ENCODE measurements at places on chromosomes 4 and X. TPM values are rescaled to one million over a fixed set of nuclear protein-coding genes. Genes with fewer than 3 reads are reported as not detected.

P2RY10 gene
- total RNA-seq = 0.57 TPM

NIPAL1 gene
- 47.9 TPM for total RNA-seq

SORBS2 gene
- total RNA-seq = 77.4 TPM

ZNF81 gene
- 8.8 TPM for total RNA-seq

PGK1 gene
- 706 TPM for total RNA-seq

ADH5 gene
- total RNA-seq = 165 TPM

DNA sequence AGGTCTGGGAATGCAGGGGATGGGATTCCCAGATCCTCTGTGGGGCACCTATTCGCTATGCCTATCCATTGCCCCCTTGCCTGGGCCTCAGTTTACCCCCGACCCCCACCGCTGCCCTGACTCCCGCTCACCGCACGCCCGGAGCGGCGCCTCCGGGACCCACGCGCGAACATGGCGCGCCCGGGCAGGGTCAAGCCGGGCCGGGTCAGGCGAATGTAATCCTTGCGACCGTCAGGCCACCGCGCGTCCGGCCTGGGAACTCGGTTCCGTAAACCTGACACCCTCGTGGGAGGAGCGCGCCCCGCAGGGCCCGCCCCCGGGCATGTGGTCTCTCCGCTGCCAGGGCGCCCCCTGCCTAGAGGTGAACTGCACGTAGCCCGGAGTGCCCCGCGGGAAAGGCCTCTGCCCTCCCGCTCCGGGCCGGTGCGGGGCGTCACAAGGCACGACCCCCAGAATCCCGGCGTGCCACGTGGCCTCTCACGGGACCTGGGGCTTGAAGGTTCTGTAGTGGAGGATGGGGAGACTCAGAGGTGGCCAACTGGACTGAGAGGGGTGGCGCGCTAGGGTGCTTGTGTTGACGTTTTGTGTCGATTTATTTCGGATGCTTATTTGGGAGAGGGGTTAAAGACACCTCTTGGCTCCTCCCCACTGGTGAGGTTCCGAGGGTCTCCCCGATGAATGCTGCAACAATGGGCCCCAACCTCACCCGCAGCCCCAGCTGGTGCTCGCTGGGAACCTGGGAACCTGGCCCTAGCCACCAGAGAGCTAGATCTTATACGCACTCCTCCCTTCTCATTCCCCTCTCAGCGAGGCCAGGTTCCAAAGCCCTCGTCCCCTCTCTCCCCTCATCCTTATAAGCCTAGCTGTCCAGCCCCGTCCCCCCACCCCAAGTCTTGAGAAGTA, at the start of gene PRICKLE3:
TSS of gene PRICKLE3 (minus strand) at position 249 of the 903 bp plus-strand sequence. CDS start at position 173, 76 bp downstream.
- peak; percentile 89 for DNase-seq

DNA sequence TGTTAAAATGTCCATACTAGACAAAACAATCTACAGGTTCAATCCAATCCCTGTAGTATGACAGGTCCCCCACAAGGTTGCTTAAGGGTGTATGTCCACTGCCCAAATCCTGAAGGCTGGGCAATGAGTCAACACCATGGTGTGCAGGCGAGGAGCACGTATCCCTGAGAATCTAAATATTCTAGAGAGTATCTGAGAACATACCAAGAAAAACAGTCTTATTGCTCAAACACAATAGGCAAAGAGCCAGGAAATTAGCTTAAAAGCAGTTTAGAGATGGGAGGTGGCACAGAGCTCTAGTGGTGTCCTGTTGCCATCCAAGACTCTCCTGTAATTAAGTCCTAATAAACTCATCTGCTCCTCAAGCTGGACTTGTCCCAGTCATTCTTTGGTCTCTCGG, 37.0 kb downstream of the RCHY1 start:
- no peak for DNase-seq

- no peak for DNase-seq
Observed at GRCh38 chrX:11419102-11419501, 125.9 kb downstream of the AMELX start.

DNA sequence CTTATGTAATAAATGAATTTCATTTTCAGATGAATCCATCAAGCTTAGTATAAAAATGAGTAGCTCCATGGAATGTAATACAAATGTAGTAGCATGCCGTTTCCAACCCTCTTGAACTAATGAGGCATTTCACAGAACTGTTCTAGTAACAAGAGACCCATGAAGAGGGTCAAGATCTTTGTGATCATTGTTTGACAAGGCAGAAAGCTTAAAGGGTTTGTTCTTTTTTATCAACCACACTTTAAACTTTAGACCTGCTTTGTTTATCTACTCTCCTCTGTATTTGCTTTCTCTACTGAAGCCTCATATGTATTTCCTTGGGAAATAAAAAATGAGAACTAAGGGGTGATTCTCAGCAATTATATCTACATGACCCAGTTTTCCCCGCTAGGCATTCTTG, 513.9 kb downstream of the ARAP2 start:
- no peak for DNase-seq

GRCh38 chrX:19827088-19827487, 60.3 kb downstream of the SH3KBP1 start:
- no peak for DNase-seq

DNA sequence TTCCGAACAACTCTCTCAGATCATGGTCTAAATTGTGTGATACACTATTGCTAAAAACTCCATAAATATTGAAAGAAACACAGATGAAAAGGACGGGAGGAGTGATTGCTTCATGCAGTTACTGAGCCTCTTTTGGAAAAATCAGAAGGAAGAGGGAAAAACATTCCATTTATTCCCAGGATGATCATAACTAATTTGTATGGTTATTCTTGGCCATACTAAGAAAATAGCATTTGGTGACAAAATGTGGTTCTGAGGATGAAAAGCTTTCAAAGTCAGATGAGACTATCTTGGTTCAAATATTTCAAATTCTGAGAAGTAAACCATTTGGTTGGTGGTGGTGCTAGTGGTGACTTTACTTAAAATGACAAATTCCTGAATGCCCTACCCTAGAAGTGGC, 305.4 kb upstream of the LDB2 start:
- no peak for DNase-seq

GRCh38 chr4:4599481-4600275, 57.8 kb upstream of the STX18 start:
- DNase-seq = no peak

- DNase-seq = no peak
Observed at GRCh38 chr4:158873795-158874401, 105.1 kb downstream of the FNIP2 start.

DNA sequence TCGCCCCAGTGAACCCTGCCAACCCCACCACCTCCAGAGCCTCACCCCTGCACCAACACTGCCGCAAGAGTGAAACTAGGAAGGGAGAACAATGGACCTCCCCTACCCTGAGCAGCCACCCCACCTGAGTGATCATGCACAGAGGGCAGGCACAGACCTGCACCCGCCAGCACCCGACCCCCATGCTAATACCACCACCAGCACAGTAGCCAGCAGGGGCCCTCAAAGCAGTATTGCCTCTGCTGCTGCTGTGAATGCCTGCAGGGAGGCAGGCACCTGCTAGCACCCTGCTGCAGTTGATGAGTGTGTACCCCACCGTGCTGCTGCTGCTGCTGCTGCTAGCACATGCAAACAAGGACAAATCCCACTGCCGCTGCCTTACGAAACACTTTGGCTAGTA, 100.1 kb downstream of the RAB28 start:
- DNase-seq = no peak

DNA sequence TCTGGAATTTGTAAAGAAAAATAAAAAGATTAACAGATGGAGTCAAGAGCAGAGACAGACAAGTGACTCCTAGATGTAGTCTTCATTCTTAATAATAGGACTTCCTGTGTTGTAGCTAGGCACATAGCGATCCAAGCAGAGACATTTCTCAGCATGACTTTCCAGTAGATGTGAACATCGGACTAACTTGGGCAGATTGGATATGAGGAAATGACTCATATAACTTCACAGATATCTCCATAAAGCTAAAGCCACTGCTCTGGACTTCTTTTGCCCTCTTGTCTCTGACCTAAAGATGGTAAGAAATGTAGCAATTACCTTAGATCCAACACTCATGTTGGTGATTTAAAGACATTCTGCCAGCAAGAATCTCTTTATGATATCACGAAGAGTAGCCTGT, 131.7 kb downstream of the EPHA5 start:
- no peak for DNase-seq

DNA sequence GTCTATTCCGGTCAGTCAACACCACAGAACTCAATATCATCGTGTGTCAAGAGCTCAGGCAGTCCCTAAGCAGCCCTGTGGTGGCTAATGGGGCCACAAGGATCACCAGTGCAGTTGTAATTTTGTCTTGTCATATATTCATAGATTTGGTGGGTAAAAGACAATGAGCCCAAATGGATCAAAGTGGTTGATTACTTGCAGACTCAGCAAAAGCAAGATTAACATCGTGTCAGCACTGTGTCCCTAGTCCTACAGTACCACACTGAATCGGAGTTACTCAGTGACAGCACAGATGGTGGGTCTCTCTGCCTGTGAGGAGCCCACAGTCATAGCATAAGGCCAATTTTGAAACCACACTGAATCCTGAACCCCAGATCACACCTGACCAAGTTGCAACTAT, 8.7 kb downstream of the XAGE5 start:
- no peak for DNase-seq

GRCh38 chr4:13562876-13563275, 18.6 kb upstream of the NKX3-2 start:
- no peak for DNase-seq

- no peak for DNase-seq
Observed at GRCh38 chrX:41066391-41066790, 18.9 kb upstream of the USP9X start.

GRCh38 chrX:131816551-131817136, 206.5 kb upstream of the STK26 start:
- peak; percentile 93 for DNase-seq

- no peak for DNase-seq
Observed at GRCh38 chr4:101292214-101292613, 55.1 kb downstream of the PPP3CA start.

DNA sequence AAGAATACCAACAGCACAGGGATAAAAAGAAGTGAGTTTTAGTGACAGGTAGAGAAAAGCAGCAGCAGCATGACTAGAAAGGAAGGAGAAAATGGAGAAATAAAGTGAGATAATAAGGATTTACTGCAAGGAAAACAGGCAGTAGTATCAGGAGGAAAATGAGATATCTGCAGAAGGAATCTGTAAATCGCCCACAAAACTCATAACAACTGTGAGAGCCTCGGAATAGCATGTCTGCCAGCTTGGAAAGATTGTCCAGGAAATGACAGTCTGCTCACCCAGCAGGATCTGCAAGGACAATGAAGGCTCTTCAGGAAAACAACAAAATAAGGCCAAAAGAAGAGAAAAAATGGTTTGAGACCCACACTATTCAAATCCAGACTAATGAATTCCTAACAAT, 47.4 kb downstream of the CXXC4 start:
- DNase-seq = no peak

DNA sequence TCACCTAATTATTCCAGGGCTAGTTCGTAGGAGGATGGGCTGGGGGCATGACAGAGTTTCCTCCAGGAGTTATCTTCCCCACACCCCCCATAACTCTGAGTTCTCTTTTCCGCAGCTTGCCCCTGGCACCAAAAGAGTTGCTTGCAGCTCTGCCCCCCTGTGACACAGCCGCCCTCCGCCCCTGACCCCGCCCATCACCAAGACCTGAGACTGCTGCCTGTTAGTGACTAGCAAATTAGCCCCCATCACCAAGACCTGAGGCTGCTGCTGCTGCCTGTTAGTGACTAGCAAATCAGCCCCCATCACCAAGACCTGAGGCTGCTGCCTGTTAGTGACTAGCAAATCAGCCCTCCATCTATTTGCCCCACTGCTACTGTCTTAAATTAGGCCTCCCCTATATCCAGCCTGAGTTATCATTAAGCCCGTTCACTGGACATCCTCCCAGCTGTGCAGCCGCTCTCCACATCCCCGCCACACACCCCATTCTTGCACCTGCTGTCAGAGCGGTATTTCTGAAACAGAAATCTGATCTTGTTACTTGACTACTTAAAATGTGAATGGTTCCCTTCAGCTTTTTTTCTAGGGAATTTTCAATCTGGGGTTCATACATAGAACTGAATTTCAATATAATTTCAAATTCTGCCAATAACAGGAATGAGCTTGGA, 1.5 kb upstream of the PAPSS1 start:
- DNase-seq = peak; percentile 41

DNA sequence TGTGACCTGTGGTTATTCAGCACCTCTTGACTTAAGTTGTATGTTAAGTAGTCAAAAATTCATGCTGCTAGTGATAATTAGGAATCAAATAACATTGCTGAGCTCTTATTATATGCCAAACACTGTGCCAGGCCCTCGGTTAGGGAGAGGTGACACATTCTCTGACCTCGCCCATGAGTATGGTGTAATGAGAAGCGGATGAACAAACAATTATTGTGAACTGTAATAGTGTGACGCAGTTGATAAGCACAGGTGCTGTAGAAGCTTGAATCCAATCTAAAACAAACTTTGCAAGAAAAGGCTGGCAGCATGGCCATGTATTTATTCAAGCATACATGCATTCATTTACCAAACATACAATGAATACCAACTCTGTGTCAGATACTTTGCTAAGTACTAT, 303.5 kb upstream of the HS3ST1 start:
- DNase-seq = peak; percentile 49

DNA sequence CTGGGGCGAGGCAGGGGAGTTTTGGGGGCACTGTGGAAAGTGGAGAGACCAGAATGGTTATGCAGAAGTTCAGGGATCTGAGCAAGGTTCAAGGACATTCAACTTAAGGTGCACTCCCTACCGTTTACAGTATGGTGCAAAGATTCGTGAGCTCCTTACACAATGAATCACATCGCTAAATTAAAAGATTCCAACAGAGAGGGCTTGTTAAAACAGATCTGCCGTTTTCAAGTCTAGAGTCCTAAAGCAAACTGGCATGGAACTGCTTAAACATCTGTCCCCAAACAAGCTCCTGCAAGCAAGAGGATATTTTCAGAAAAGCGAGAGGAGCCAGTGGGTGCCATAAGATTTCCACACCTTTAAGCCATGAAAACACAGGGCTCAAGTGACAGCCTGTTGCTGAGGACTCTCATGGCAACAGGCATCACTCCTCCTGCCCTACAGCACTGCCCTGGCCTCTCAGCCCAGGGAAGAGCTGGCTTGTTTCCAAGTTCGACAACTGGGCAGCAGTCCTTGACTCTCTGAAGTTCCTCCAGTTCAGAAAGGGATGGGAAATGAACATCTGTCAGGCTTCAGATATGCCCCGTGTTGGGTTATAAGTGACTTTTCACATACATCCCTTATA, 10.0 kb downstream of the FAM184B start:
- no peak for DNase-seq
